Ovary (tissue), 10 donors: ENCODE measurements at places on chromosomes 2 and 18. TPM values are rescaled to one million over a fixed set of nuclear protein-coding genes. Genes with fewer than 3 reads are reported as not detected.

DNA sequence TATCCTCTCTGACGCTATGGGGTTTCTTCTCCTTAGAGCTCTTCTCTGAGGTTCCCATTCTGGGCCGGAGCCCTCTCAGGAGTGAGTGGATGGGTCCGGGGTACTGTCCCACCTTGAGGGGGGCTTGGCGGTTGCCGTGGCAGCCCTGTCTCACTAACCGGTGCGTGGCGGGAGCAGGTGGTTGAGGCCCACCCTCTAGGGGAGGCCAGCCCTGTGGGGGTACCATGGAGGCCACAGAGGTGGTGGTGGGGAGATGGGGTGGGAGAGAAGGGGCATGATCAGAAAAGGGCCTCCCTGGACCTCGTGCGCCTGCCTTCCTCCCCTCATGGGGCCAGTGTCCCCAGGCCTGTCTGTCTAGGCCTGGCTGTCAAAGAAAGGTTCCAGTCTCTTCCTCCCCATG, 22.3 kb downstream of the IGFBP5 start:
- peak overlapping the region; percentile 44 for H3K27ac ChIP-seq
- no peaks in the 10 kb centered on the region for H3K36me3 ChIP-seq
- H3K27me3 ChIP-seq, result no peaks in the 10 kb centered on the region
- peaks cover 2% of the 10 kb centered on the region for H3K4me1 ChIP-seq
- no peak for DNase-seq
- H3K4me3 ChIP-seq, result no peak overlapping the region

DNA sequence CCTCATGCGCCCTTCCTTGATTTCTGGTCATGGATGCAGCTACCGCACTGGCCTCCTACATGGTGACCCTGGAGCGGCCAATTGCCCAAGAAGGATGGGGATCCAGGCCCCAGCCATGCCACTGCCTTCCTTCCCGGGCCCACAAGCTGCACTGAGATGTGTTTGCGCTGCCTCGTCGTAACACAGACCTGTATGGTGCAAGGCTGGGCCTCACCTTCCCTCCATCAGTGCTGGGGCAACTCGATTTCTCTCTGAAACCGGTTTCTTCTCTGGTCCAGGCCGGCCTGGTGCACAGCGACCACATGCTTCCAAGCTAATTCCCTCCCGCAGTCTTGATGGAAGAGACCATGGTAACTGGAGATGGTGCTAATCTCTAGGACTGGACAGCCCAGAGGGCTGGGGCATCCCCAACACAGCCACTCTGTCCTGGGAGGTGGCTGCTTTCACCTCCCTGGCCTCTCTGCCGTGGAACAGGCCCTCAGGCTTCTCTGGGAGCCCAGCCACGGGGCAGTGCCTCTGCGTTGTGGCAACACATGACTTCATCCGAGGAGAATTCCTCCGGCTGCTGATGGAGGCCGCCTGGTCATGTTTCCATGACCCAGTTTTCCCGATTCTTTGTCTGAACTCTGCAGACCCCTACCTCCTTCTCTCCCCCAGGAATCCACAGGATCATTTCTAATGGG, 184.2 kb downstream of the GLI2 start:
- H3K36me3 ChIP-seq, result no peaks in the 10 kb centered on the region
- DNase-seq, result peak; percentile 71
- H3K27me3 ChIP-seq, result no peaks in the 10 kb centered on the region
- peak overlapping the region; percentile 16 for H3K27ac ChIP-seq

DNA sequence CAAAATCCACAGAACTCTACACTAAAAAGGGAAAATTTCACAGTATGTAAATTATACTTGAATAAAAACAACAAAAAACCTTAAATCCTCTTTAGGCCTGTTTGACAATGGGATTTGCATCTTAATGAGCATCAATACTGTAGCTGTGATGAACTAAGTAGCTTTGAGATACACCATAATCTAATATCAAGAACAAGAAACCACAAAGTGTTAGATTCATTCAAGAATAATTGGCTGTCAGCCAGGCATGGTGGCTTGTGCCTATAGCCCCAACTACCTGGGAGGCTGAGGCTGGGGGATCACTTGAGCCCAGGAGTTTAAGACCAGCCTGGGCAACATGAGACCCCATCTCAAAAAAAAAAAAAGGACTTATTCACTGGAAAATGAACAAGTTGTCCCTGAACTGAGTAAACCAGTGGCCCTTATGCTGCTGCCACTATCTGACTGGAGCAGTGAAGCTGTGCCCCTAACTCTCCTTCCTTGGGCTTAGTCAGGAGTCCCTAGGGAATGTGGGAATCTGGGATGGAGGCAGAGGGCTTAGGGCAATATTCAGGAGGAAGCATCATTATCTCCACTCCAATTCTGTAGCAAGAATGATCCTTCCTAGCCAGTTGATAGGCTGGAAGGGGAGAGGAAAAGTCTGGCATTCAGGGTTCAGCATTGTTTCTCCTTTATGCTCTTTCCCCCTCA, 88.5 kb downstream of the PRKCE start:
- H3K27me3 ChIP-seq, result no peaks in the 10 kb centered on the region
- no peak for DNase-seq
- H3K4me1 ChIP-seq, result peaks cover 6% of the 10 kb centered on the region
- no peak overlapping the region for H3K27ac ChIP-seq
- H3K4me3 ChIP-seq, result no peak overlapping the region

- no peaks in the 10 kb centered on the region for H3K36me3 ChIP-seq
- no peak for DNase-seq
- H3K4me1 ChIP-seq, result peaks cover 10% of the 10 kb centered on the region
Measured at GRCh38 chr2:161423421-161424393, 7.6 kb downstream of the TBR1 start.

The RAPGEF4 gene
- 8.3 TPM for total RNA-seq

The KYNU gene
- 0.48 TPM for total RNA-seq
